ENCODE measurements at places on chromosomes 5 and 9. TPM values are rescaled to one million over a fixed set of nuclear protein-coding genes. Genes with fewer than 3 reads are reported as not detected.

DNA sequence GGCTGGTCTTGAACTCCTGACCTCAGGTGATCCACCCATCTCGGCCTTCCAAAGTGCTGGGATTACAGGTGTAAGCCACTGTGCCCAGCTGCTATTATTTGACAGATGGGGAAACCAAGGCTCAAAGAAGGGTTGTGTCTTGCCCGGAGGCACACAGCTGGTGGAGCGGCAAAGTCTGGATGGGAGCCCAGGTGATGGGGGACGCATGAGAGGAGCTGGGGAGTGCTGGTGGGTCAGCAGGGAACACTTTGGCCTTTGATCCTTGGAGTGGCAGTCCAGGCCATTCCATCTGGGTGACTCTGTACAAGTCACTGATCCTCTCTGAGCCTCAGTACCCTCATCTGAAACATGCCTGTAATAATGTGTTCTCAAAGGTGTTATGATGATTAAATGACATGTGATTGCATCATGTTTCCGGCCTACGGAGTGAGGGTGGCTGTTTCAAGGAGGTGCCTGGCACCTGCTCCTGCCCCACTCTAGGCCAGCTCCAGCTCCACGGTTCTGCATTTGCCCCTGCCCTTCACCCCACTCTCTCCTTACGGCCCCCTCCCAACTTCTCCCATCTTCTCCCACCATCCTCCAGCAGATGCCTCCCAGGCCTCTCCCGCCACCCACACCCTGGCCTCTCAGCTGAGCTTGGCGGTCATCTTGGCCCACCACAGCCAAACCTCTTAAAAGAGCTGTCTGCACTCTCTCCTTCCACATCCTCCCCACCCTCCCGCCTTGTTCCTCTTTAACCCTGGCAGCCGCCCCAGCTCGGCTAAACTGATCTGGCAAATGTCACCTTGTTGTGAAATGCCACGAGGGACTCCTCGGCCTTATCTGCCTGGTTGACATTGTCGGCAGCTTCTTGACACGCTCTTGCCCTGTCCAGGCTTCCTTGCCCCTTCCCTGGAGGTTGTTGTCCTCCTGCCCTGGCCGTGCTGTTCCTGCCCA is 5.5 kb upstream of the DBN1 start:
- DNase-seq, result no peak

DNA sequence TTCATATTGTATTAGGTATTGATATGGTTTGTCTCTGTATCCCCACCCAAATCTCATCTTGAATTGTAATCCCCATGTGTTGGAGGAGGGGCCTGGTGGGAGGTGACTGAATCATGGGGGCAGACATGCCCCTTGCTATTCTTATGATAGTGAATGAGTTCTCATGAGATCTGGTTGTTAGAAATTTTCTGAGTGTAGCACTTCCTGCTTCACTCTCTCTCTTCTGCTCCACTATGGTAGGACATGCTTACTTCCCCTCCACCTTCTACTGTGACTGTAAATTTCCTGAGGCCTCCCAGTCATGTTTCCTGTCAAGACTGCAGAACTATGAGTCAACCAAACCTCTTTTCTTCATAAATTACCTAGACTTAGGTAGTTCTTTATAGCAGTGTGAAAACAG is 187.4 kb upstream of the SLC24A2 start:
- DNase-seq, result no peak

GRCh38 chr5:178209334-178210072 is 5.2 kb downstream of the HNRNPAB start:
- DNase-seq, result no peak

DNA sequence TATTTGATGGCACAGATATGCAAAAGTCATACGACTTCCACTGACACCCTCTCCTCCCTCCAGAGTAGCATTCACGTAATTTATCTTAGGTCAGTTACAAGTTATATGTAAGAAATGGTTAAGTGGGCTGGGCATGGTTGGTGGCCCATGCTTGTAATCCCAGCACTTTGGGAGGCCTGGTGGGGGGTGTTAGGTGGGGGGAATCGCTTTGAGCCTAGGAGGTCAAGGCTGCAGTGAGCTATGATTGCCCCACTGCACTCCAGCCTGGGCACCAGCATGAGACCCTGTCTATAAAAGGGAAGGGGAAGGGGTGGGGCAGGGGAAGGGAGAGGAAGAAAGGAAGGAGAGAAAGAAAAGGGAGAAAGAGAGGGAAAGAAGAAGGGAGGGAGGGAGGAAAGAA is 202.8 kb downstream of the AUH start:
- no peak for DNase-seq

DNA sequence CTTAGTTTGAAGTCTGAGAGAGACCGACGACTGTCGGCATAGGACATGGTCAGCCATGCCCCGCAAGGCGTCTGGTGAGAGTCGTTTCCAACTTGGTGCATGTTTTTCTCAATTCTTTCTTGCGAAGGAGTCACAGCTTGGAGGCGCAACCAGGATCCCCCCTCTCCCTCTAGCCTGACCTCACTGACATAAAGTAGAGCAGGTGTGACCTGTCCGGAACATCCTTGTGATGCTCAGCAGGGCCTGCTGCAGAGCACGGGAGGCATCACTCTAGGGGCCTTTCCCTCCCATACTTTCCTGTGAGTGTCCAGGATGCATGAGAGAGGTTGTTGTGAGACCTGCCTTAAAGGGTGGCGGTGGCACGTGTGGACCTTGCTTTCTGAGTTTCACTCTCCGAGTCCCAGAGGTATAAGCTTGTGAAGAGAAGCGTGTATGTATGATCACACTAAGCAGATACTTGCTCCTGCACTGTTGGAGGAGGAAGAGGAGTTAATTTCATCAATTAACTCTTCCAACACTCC is 5.0 kb downstream of the TENT4A start:
- no peak for DNase-seq

DNA sequence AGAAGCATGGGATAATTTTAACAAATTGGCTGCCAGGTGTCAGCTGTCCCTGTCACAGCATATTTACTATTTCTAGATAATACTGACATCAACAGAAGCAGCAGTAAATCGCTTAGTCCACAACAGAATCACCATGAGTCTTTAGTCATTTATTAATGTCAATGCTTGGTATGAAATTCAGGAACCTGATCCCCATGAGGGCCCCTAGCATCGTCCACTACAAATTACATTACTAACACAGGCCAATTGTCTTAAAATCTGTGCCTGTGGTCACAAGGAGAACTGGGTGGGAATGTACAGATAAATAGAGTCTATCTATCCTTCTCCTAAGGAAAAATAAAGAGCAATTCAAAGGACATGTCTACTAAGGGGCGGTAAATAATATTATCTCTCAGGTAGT is 76.1 kb downstream of the TSSK1B start:
- DNase-seq, result no peak

GRCh38 chr5:57817924-57818323 is 335.3 kb upstream of the ACTBL2 start:
- no peak for DNase-seq

DNA sequence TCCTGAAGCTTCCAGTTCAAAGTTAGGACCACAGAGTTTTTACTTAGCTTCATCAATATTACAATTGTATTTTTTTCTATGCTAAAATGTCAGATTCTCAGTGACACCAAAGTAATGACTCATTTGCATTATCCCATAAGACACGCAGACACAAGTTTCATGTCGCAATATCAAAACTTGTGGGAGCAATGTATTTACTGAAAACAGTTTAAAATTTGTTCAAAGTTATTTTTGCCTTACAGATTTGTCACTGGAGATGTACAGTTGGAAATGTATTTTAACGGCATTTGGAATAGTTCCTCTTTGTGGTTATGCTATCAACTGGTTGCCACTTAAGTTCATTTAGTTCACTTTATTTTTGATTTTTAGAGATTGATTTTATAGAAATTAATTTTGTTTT is 36.2 kb upstream of the DAP start:
- DNase-seq, result no peak

- DNase-seq, result no peak
These were observed 1899.9 kb downstream of the MAT2B start for GRCh38 chr5:165405340-165405739.

- no peak for DNase-seq
These were observed 32.0 kb downstream of the CKMT2 start for GRCh38 chr5:81265101-81265500.

DNA sequence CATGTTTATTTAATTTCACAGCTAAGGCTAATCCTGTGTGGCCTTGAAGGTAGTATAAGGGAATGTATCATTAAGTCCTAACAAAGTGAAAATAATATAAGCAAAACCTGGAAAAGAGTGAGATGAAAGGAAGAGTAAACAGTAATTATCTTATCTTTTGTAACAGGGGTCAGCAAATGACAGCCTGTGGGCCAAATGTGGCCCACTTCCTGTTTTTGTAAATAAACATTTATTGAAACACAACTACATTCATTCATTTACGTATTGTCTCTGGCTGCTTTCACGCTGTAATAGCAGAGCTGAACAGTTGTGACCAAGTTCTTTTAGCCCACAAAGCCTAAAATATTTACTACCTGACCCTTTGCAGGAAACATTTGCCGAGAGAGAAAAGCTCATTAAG is 78.4 kb upstream of the HTR4 start:
- no peak for DNase-seq

NMUR2 gene
- not detected for total RNA-seq

GDNF gene
- total RNA-seq, result not detected

QRFP gene
- total RNA-seq, result not detected

IL9 gene
- total RNA-seq, result not detected

CHSY3 gene
- total RNA-seq, result not detected

TTF1 gene
- total RNA-seq, result 8.4 TPM

MOB3B gene
- 0.03 TPM for total RNA-seq
